ENCODE measurements at places on chromosomes 11 and 22.

DNA sequence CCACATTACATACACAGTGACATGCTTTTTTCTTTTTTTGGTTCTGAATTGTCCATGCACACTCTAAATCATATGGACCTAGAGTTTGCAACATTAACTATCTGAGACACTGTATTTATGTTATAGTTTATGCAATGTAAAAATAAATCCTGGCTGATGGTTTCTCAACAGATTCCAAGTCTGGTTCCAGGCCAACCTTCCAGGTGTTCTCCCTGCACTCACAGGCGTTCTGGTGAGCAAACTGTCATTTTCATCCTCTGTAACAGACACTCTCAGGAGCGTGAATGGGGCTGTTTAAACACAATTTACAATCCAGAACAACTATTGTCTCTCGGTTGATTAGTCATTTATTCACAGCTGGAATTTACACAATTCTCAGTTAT lies 36.5 kb upstream of the ANKK1 start:
- no peak for DNase-seq

GRCh38 chr11:104333977-104334376 lies 170.0 kb upstream of the PDGFD start:
- DNase-seq: no peak

DNA sequence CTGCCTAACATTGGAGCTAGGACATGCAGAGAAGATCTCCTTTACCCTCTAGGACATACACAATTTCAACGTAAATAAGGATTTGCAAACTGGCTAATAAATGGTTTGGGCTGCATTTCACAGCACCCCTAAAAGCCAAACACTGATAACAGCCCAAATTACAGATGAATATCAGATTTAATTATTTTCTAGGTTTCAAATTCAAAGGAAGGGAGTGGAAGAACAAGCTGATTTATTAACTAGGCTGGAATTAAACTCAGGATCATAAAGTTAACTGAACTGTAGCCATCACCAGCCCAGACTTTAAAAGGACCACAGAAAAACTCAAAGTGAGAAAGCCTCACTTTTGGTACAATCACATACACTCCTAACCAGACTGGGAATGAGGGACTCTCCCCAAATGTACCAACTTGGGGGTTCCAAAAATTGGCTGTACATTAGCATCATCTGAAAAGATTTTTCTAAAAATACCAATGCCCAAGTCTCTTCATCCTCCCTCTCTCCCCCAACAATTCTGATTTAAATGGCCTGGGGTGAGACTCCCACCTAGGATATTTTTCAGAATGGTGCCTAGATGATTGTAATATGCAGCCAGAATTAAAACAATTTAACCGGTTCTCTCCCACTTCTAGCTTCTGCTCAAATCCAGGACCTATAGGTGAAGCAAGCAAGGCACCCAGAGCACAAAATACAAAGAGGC lies 43.5 kb downstream of the SYTL2 start:
- DNase-seq: no peak

DNA sequence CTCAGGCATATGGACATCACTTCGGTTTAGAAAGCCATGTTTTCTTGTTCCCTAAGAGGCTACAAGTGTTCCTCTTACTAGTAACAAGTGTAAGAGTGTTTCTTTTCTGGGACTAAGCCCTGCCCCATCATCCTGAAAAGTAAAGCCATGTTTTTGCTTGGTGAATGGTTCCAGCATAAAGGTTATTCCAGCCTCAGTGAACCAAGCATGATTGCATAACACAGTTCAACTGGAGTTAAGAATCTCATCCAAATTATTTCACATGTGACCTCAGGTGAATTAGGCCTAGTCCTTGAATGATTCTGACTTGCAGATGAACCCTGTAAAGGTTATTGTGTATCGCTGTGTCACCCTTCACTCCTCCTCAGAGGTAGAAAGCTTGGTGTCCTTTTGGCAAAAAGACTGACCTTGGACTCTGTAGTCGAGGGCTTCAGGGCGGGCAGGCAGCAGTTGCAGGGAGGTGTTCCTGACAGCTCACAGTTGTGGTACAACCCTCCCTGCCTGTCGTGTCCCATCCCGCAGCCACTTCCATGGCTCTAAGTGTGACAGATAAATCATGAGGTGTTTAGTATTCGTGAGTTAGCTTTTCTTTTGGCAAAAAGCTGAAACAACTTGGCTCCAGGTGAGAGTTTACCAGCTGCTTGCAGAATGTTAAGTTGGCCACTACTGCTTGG lies 321.8 kb downstream of the CADM1 start:
- DNase-seq: no peak

DNA sequence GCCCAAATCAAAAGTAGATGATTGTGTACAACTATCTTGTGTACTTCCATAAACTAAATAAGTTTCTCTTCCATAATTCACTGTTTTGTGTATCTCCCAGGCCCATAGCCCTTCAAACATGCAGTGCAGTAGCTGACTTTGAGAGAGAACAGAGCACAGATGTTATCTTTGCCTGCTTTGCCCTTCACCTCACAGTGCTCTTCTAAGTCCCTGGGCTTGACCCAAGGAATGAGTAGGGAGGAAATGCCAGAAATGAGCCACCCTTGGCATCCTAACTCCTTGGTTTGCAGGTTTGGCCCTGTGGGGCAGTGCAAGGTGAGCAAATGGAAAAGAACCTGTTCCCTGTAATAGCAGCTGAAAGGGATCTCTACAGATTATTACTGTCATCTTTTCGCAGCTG lies 79.2 kb downstream of the STIM1 start:
- DNase-seq: no peak

DNA sequence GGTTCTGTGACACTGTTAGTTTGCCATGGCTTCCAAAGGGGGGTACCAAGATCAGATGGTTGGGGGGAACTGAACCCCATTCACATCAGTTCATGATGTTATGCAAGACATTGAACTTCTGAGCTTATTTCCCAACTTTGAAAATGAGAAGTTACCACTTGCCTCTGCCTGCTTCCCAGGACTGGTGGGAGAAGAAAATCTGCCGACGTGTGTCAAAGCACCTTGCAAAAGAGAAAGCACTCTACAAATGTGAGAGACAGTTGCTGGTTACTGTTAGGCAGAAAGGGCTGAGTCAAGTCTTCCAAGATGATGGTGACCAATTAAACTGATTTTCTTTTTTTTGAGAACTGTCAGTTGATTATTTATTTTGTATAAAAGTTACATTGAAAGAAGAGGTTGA lies 45.6 kb downstream of the SMCO4 start:
- DNase-seq: no peak

DNA sequence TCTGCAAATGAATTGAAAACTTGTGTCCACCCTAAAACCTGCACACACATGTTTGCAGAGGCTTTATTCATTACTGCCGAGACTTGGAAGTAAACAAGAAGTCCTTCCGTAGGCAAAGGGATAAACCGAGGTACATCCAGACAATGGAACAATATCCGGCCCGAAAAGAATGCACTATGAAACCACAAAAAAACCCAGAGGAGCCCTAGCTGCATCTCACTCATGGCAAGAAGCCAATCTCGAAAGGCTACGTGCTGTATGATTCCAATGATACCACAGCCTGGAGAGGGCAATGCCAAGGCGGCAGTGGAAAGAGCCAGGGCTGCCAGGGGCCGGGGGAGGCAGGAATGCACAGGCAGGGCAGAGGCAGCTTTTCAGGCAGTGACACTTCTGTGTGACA lies 3.2 kb upstream of the MRPL23 start:
- DNase-seq: no peak

DNA sequence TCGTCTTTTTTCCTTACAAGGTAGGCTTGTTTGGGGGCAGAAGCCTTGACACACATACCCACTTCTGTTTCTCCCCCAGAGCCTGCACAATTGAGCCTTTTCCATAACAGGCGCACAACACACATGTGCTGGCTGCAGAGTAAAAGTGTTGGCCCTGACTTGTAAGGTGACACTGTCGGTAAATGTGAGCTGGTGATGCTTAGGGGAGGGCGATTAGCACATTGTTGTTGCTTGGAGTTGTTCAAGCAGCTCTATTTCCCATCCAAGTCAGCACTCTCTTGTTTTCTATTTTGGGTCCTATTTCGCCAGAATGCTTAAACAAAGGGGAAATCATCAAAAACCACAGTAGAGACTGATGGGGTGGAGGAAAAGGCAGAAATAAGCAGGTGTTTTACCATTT lies 51.9 kb upstream of the PTPRJ start:
- DNase-seq: no peak
